ENCODE measurements at places on chromosomes 11 and 22.

DNA sequence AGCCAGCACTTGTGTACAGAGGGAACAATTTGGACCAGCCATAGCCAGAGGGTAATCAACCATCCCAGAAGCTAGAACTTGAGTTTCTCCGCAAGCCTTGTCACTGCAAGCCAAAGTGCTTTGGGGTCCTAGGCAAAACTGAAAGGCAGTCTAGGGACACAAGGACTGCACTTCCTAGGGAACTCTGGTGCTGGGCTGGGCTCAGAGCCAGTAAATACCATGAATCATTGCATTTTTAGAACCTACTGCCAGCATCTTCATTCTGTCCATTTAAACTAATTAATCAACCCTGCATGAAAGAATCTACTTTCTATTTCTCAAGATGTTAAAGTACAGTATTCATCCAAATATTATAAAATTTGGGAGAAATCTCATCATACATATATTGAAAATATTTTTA is 20.0 kb downstream of the PATE3 start:
- no peak for DNase-seq

DNA sequence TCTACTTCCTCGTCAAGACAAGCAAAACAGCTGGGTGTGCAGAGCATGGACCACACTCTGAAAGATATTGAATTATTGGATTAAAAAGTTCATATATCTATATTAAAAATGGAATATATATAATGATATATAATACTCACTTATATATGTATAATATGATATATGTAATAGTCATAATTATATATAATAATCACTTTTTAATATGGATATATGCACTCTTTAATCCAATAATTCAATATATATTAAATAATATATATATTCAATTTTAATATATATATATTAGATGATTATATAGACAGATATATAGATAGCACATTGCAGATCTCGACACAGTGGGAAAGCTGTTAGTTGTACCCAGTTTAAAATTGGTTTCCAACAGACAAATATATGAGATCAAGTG is 182.1 kb upstream of the CARD18 start:
- DNase-seq = no peak

DNA sequence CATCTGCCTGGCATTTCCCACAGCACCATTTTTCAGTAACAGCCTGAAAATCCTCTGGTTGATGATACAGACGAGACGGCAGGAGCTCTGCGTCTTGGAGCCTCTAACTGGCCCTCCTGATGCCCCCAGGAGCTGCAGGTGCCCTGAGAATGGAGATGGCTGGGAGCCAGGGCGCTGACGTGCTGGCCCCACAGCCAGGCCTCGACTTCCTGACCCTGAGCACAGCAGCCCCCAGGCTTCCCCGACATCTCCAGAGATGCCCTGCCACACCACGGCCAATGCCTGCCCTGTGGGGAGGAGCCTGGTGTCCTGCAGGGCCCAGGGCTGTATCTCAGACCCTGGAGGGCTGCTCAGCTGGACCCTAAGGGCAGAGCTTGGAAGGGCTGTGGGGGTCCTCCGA is 21.5 kb downstream of the TOLLIP start:
- DNase-seq = no peak

DNA sequence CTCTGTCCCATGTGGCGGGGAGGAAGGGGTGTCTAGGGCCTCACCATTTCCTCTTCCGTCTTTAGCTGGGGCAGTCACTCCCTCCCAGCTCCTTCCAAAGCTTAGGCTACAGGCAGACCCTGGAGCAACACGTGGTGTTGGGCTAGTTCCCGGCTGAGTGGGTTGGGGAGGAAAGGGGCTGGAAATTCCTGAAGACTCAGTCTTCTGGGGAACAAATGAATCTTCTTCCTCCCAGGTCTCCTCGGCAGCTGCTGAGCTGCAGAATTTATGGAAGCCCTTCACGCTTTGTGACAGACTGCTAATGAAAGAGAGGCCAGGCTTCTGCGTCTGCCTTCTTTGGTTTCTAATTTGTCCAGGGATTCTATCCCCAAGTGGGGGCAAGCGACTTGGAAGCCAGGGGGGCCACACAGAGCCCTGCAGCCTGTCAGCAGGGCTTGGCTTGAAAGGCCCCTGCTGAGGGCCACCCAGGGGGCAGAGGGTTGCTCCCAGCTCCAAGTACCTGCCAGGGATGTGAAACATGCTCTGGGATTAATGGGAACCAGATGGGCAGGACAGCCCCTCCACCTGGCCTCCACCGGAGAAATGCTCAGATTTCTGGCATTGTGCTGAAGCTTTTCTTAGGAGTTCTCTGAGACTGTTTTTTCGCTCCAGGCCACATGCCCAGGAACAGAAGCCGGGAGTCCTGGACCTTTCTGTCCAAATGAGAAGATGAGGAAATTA is 123.1 kb downstream of the PKNOX2 start:
- no peak for DNase-seq

GRCh38 chr11:22923561-22923960 is 63.3 kb upstream of the CCDC179 start:
- DNase-seq = no peak

- no peak for DNase-seq
These were observed 92.3 kb downstream of the CD44 start for GRCh38 chr11:35231076-35231860.

- no peak for DNase-seq
These were observed 58.1 kb downstream of the PHF21A start for GRCh38 chr11:46063138-46063537.

DNA sequence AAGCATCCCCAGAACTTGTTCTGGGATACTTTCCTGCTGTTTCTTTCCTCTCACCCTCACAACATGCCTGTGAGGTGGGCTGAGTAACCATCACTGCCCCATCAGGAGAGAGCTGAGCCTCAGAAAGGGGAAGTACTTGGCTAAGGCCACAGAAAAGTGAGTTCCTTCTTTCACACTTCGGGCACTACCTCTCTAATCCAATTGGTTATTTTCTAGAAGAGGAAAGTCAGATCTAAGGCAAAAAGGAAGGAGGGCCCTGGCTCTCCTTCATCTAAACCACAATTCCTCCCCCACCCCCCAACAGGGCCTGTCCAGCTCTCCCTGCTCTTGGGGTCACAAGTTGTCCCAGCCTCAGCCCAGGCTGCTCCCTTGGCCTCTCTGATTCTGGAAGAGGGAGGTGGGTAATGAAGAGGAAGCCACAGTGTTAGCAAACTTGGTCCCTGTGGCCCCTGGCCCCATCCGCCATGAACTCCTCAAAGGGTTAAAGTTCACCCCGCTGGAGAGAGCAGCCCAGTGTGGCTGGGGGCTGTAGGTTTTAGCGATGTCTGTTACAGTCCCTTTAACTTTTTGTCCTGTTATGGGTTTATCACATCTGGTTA is 34.0 kb downstream of the SLC22A12 start:
- peak; percentile 14 for DNase-seq

DNA sequence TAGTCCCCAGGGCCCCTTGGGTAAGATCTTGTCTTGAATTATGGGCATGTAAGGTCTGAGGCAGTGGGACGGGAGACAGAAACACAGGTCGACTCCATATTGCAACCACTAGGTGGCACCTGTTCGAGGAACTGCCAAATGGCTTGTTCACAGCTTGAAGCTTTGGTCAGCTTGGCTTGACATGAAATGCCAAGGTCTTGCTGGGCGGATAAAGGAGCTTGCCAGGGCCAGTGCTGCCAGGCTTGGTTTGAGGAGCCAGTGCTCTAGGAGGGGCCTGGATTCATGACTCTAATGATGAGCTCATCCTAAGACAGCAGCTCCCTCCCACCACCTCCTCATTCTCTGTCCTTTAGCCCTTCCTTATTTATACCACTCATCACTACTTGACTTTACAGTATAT is 11.9 kb upstream of the NRIP3 start:
- DNase-seq = peak; percentile 70

- DNase-seq = no peak
These were observed 72.1 kb downstream of the PTPRJ start for GRCh38 chr11:48052183-48053044.

- no peak for DNase-seq
These were observed 89.0 kb downstream of the FEZ1 start for GRCh38 chr11:125407046-125407445.
